ENCODE measurements at places on chromosomes 16 and 17.

GRCh38 chr17:80151333-80151732 is 4.4 kb upstream of the EIF4A3 start:
- no peak for DNase-seq

DNA sequence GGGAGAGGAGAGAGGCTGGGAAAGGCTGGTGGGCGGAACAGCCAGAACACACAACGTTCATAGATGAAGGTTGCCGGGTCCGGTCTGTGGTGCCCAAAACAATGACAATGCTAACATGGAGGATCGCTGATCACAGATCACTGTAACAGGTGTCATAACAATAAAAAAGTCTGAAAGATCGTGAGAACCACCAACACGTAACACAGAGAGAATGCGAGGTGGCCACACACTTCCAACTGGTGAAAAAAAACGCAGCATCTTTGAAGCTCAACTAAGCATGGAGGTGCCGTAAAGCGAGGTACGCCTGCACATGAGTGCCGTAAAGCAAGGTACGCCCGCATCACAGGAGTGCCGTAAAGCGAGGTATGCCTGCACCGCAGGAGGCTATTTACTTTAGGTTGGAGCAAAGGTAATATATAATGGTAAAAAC is 42.3 kb downstream of the ABR start:
- DNase-seq, result no peak

GRCh38 chr17:68780596-68780995 is 174.6 kb downstream of the ABCA8 start:
- DNase-seq, result no peak

DNA sequence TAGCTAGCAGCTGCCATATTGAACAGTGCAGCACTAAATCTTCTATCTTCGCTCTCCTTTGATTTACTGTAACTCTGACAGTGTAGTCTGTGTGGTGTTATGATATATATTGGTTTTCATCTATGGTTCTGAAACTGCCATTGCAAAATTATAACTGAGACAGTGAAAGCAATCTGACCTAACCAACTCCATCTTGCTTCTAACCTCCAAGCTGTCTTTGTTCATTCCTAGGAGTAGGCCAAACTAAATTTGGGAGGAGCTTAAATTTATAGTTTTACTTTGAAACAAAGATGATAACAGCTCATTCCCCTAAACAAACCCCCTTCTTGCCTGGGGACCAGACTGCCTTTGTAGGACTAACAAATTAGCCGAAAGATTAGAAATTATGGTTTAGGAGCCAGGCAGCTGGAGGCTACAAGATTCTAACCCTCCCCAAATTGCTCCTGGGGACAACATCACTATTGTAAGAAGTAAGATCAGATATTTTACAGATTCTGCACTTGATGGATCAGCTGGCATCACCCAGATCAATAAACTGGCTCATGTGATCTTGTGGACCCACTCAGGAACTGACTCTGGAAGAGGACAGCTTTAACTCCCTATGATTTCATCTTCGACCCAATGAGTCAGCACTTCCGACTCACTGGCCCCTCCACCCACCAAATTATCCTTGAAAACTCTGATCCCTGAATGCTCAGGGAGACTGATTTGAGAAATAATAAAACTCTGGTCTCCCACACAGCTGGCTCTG is 47.0 kb upstream of the FBXO47 start:
- no peak for DNase-seq

DNA sequence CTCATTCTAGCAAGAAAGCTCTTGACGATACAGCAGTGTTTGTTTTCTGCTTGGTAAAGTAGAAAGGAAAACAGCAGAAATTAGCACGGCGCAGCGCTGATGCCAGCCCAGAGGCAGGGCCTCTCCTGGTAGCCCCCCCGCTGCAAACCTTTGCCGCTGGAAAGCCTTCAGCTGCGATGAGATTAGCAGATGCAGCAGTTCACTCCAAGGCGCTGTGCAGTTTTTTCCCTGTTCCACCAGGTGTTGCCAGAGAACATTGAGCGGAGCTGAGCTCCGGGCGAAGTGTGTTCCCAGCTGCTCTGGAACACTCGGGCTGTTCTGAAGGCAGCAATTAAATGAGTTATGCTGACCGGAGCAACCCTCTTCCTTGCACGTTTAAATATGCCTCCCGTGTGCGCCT is 72.5 kb downstream of the RBFOX1 start:
- DNase-seq, result no peak

GRCh38 chr17:74827800-74828199 is 31.9 kb downstream of the GRIN2C start:
- no peak for DNase-seq

- no peak for DNase-seq
Observed at GRCh38 chr17:42519546-42520491, 16.2 kb upstream of the NAGLU start.

GRCh38 chr17:18172531-18173278 is 10.9 kb upstream of the ALKBH5 start:
- no peak for DNase-seq

GRCh38 chr16:66574531-66574930 is 4.7 kb upstream of the CMTM2 start:
- DNase-seq, result no peak

GRCh38 chr17:59638553-59638952 is 18.9 kb downstream of the CLTC start:
- no peak for DNase-seq

DNA sequence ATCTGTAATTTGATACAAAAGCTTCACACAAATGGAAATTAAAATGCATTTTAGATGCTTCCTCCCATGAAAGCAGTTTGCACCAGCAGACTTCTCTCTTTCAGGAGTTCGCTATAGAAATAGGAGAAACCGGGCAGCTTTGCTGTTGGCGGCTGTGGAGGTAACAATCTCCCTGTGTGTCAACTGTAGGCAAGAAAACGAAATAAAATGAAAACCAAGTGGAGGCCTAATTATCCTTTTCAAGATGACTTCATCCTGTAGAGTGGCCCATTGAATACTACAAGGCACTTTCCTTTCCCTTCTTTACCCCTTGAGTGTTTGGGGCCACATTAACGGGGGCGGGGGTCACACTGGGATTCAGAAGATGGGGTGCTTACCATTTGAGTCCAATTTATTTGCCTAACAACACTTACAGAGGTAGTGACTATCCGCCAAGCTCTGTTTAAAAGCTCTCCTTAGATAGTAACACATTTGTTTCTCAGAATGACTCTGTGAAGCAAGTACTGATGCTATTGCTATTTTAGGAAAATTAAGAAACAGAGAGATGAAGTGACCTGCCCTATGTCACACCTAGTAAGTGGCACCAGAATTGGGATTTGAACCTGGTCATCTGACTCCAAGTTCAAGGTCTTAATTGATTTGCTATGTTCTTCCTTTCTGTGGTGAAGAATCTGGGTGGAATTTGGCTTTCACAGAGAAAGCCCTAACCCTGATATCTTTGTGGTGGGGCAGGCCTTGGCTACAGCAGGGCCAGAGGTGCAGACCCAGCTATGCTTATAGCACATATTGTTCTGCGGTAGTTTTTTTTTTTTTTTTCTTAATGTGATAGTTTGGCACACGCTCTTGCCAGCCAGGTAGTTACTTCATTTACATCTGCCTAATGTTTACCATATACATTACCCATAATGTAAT is 125.5 kb upstream of the MPHOSPH6 start:
- no peak for DNase-seq

GRCh38 chr16:11556945-11557720 is 29.6 kb downstream of the LITAF start:
- no peak for DNase-seq

DNA sequence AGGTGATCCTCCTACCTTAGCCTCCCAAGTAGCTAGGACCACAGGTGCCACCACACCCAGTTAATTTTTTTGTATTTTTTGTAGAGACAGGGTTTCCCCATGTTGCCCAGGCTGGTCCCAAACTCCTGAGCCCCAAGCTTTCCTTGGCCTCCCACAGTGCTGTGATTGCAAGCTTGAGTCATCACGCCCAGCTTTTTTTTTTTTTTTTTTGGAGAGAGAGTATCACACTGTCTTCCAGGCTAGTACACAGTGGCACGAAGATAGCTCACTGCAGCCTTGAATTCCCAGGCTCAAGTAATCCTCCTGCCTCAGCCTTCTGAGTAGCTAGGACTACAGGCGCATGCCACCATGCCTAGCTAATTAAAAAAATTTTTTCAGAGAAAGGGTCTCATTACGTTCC is 27.2 kb downstream of the HEATR9 start:
- DNase-seq, result no peak

DNA sequence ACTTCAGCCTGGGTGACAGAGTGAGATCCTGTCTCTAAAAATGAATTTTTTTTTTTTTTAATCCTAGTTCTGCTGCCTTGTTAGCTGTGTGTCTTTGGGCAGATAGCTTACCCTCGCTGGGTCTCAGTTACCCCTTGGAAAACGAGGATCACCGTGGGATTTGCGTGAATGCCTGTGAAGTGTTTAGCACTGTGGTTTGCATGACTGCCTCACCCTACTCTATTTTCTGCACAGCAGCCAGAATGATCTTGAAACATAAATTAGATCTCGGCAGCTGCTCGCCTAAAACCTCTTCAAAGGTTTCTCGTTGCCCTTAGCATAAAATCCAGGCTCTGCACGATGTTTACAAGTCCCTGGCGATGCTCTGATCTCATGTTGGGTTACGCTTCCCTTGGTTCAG is 71.2 kb upstream of the GRIN2A start:
- no peak for DNase-seq

DNA sequence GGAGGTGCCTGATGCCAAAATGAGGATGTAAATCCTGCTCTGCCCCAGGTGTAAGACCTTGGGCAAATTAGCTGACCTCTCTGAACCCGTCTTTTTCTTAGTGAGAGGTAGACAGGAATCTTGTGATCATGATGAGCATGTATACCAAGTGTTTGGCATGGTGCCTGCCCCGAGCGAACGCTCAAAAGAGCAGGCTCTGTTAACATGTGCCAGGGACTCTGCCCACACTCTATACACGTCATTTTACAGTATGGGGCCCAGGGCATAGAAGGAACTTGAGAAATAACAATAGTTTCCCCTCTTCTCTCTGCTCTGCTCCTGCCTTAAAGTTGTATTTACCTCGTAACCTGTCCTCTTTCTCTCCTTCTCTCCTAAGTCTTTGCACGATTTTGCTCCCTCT is 9.3 kb upstream of the MAF start:
- DNase-seq, result no peak

DNA sequence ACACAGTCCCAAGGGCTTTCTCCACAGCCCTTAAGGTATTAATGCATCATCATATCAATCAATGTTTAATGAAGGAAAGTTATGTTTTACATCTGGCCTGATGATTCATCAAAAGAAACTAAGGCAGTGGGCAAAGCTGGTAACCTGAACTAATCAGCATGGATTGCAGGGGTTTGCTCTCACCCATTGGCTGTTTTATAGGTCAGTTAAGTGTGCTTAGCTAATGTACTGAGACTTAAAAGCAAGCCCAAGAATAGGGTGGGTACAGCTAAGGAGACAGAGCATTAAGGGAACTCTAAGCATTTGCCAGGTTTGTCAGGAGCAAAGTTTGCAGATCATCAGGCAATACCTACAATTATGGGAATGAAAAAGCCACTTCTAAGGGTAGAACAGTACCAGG is 1247.6 kb downstream of the CDH8 start:
- DNase-seq, result no peak

DNA sequence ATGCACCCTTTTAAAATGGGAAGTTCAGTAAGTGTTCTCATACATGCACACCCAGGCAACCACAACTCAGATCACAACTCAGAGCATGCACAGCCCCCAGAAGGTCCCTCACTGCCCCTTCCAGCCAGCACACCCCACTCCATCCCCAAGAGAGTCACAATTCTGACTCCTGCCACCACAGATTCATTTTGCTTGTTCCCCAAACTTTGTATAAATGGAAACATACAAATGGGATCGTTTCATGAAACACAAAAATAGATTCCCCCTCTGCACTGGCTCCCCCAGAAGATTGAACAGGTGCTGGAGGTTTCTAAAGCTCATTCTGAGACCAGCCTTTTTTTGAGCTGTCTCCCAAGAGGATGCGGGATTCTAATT is 3.3 kb upstream of the TNFRSF13B start:
- DNase-seq, result no peak

GRCh38 chr16:9965079-9965478 is 217.1 kb downstream of the GRIN2A start:
- no peak for DNase-seq

GRCh38 chr17:76812263-76812662 is 55.9 kb upstream of the MGAT5B start:
- no peak for DNase-seq

DNA sequence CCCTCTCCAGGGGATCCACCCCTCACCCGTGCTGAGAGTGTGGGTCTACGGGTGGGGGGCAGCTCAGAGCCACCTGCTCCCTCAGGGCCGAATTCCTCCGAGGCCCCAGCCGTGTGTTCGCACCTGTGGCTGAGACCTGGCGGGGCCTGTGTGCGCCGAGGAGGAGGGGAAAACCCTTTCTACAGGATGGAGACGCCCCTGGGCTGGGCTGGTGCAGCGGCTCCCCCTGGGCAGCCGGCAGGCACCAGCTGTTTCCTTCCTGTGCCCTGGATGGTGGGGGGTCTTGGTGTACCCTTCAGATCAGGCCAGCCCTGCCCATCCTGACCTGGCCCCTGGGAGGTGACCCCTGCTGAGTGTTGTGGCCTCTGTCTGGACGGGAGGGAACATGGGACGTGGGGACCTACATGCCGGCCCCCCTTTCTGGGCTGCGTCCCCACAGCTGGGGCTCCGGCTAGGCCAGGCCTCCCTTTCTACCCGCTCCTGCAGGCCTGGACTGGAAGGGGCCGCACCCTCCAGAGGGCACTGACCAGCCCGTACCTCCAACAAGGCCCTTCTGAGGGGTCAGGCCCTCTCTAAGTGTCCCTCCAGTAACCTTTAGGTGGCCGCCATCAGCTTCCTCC is 28.3 kb upstream of the PABPN1L start:
- no peak for DNase-seq

- no peak for DNase-seq
Observed at GRCh38 chr17:4607773-4608187, 23.5 kb downstream of the SMTNL2 start.

- DNase-seq, result no peak
Observed at GRCh38 chr17:40485851-40486521, 15.4 kb downstream of the TNS4 start.

GRCh38 chr16:59048876-59049275 is 314.8 kb upstream of the GOT2 start:
- DNase-seq, result no peak

GRCh38 chr16:85861095-85861825 is 37.7 kb upstream of the IRF8 start:
- no peak for DNase-seq
